ENCODE measurements at places on chromosomes 12 and 14.

DNA sequence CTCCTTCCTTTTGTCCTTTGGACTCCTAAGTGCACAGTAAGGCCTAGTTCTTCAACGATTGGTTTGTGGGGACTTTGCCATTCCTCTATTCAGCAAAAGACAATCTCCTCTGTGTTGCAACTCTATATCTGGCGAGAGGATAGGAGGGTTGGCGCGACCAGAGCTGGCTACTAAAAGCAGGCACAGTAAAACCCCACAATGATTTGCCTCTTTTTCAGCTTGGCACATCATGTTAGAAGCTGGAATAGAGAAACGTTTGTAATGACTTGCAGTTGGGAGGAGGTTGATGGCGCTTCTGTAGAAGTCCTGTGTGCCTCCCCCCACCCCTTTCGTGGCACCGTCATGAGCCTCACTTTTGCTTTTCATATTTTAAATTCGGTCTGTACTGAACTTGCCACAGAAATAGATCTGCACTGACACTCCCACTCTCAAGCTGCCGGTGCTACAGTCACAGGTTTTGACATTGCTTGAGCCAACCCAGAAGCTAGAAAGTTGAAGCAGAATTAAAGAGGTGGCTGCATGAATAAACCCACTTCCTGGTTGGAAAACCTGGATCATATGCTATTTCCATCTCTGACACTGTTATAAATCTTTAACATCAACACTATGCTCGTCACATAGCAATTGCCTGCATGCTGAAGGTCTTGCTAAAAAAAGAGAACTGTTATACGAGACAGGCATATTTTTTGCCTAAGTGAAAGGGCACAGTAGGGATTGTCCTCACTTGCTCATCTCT lies 315.3 kb upstream of the PRICKLE1 start:
- no peak for DNase-seq

DNA sequence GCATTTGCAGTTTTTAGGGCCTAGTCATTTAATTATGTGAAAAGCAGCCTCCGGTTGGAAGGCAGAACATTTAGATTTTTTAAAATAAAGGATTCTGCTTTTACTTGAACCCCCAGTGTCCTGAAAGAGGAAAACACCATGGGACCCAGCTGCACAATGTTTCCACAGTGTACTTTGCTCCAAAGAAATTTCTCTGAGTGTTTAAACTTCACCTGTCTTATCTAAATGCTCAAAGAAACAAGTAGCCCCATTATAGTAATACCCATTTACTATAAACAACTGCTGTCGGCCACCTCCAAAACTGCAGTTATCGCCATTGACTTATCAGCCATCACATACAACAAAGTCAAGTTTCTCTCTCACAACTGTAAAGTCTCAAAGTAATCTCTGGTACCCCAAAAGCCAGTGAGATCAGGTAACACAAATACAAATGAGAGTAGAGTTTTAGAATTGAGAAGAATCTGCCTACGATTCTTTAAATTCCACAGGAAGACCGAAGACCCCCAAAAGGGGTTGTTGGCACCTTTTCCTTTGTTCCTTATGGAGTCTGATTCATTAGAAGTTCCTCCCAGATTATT lies 205.2 kb downstream of the NUBPL start:
- DNase-seq, result no peak

DNA sequence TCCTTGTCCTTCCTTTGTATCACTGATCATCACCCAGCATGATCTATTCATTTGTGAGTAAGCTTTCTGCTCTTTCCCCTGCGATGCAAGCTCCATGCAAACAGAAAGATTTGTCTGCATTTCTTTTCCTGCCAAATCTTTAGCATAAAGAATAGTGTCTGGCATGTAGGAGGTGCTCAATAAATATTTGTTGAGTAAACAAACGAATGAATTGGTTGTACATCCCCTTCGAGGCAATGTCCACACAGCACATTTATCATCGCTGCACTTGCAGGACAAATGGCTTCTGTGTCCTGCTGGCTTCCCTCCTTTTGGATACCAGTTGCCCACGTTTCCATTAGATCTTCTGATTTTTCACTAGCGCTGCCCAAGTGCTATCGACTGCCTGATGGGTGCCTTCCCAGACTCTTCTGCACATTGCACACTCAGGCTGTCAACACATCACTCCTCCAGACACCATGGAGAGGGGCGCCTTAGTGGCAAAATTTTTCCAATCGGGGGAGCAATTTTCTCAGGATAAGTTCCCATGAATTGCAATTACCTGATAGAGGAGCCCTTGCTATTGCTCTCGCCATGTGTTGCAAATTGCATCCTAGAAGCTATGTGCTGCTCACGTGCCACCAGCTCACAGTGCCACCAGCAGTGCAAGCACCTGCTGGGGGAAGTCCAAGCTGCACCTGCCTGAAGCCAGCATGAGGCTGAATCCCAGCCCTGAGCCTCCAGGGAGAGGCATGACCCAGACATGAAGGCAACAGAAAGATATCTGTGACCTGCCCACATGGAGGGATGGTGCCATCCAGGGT lies 206.6 kb downstream of the KIF26A start:
- DNase-seq, result no peak

DNA sequence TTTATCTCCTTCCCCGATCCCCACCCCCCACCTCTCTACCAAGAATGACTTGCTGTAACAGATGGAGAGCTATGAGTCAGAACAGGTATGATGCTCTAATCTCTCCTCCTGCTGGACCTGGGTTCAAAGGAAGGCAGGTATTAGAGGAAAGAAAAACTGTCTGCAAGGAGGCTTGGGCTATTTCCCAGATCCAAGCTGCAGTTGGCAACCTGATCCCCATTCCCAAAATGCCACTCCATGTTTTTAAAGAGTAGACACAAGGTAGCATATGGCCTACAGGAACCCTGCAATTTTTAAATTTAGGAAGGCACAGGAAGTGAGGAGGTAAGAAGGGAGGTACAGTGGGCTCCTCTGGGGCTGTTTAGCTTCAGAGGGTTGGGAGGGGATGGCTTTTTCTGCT lies 33.0 kb downstream of the SRRM4 start:
- no peak for DNase-seq

DNA sequence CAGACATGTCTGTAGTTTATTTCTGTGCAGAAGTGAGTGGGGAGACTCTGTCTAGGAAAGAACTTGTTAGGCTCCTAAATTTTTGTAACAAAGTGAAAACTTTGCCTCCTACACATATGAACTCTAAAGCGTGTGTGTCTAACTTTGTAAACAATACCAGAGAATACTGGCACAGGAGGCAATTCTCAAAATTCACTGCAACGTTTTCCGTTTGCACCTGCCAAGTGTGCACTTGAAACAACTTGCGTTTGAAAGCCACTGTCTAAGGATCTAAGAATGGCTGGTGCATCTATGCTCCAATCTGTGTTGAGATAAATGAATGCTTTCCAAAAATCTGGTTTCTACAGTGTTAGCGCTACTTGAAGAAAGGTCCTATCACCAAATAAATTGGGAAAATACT lies 15.3 kb downstream of the GRIP1 start:
- no peak for DNase-seq

- no peak for DNase-seq
Observed at GRCh38 chr12:56013482-56013881, 7.4 kb upstream of the IKZF4 start.

- no peak for DNase-seq
Observed at GRCh38 chr12:120764816-120765215, 39.2 kb downstream of the ACADS start.

DNA sequence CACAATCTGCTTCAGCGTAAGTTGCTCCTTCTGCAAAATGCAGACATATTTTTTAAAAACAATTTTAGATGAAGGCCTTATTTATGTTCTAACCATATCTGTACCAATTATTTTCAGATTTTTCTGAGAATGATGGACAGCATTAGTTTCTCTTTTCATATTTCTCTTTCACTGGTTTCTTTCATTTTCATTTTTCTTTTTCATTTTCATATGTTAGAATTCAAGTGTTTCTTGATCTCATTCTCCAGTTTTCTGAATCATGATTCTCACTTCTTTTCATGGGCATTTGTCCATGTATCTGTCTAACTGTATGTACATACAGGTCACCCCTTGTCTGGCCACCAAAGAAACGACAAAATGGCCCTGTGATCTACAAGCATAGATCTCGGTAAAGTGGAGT lies 346.6 kb downstream of the NAV3 start:
- no peak for DNase-seq

- DNase-seq, result no peak
Observed at GRCh38 chr12:58341791-58342190, 400.4 kb downstream of the ATP23 start.

- DNase-seq, result no peak
Observed at GRCh38 chr12:89501793-89502192, 22.8 kb downstream of the GALNT4 start.

DNA sequence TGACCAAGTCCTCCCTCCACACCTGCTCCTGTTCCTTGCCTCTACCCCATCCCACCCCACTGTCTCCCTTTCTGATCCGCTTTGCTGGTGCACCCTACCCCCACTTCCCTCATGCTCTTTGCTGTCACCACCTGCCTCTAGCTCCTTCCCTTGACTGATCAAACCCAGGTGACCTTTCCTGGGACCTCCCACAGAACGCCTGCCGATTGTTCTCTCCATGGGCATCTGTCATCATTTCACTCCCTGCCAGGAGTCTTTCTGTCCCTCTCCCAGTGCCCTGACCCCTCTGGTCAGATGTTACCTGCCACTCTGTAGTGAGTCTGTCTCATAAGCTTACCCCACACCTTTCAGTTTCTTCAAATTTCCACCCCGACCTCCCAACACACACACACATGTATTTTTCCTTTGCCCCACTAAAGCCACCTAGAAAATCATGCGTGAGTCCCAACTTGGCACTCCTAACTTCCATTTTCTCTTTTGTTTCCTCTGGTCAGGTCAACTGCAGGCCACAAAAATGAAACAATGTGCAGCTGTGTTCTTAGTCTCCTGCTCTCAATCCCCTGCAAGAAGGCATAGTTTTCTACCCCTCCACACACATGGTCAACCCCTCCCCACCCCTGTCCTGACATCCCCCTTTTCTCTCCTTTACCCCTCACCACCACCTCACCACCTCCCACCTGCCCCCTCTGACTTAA lies 229.8 kb downstream of the DPF3 start:
- no peak for DNase-seq

- no peak for DNase-seq
Observed at GRCh38 chr14:64734990-64735389, 30.8 kb downstream of the PLEKHG3 start.

GRCh38 chr12:62647586-62647985 lies 181.0 kb downstream of the MON2 start:
- DNase-seq, result no peak

DNA sequence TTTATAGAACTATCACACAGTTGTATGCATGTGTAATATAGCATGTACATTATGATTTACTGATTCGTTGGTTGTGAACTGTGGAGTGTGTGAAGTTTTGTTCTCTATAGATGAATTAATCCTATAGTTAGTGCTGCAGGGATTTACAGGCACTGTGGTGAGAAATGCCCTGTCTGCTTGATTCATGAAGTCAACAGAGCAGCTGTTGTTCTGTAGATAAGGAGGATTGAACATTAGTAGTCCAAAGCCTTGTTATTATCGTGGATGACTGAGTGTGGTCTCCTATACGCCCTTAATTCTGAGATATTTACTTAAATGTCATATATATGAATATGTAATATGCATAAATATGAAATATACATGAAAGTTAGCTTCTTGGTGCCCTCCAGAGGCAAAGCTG lies 98.3 kb downstream of the DNAH10 start:
- no peak for DNase-seq

Measured in iPS-NIHi11 (cell line).